Stimulated activated CD8-positive, alpha-beta memory T cell treated with anti-CD3 and anti-CD28 coated beads, Interleukin-4, amount 100 ng/mL, for 1 hour (primary cell): ENCODE measurements at places on chromosomes 16 and 17.
A peak's percentile ranks its signal among the peaks of the same experiment; 100 is the strongest.

DNA sequence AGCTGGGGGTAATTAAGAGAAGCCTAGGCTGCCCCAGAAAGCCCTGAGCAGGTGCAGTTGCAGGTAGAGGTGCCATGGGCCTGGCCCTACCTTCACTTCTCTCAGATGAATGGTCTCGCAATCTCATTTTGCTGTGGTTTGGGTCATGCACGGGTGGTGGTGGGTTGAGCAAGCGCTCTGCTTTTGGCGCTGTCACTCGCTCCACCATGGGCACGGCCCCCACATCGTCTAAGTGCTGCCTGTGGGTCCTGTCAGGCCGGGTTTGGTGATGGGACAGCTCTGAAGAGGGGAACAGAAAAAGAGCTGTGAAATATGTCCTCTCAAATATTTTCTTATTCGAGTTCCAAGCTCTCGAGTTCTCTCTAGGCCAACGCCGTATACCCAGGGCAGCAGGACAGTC is 39.9 kb downstream of the STH start:
- no peak for DNase-seq

GRCh38 chr17:49447628-49448302 is 33.1 kb upstream of the PHB1 start:
- DNase-seq, result no peak

DNA sequence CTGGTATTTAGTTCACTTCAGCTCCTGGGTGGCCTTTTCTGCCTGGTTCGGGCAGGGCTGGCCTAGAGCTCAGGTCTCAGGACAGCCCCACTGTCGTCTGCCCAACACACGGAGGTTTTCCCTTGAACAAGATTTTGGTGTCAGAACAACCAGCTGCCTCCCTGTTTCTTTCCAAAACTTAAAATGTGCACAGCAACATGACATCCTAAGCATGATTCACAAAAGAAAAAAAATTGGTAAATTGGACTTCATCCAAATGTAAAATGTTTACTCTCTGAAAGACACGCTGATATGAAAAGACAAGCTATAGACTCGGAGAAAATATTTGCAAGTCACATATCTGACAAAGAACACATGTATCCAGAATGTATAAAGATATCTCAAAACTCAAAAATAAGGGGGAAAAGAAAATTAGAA is 197.8 kb upstream of the CHMP6 start:
- no peak for DNase-seq

DNA sequence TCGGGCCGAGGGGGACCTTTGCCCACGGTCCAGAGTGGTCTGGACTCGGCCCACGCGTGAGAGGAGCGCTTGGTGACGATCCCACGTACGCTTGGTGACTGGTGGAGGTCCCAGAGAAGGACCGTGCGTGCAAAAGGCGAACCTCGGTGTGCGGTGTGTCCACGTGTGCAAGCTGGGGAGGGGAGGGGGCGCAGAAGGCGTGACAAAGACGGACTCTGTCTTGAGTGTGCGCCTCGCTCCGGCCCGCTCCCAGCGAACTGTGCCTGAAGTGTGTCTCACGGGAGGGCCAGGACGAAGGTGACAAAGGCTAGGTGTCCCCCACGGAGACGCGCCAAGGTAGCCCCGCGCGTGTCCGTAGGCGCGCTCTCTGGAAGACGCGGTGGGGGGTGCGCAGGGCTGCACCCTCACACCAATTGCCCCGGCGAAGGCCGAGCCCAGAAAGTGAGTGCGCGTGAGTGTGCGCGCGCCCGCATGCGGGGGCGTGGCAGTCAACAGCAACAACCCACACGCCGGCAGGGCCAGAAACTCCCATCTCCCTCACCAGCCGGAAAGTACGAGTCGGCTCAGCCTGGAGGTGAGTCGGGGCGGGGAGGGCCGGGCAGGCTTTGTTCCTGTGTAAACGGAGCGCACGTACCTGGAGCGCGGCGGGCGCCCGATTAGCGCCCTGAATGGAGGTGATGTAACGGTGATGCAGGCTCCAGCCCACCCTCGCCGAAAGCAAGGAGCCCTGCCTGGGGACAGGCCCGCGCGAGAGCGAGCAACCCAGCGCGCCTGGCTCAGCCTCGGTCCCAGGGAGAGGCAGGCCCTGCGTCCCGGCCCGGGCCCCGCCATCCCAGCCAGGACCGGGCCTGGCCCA is at the start of gene GPRC5C:
GPRC5C (plus strand) TSS at position 521 of the 856 bp plus-strand sequence. CDS start 7,689 bp downstream, outside the sequence.
- DNase-seq, result no peak

GRCh38 chr16:75195811-75196790 is 10.9 kb downstream of the CTRB2 start:
- DNase-seq, result no peak

GRCh38 chr16:995087-995486 is 13.5 kb downstream of the SOX8 start:
- no peak for DNase-seq

- no peak for DNase-seq
These were observed 39.3 kb downstream of the MSI2 start for GRCh38 chr17:57295526-57296023.

- peak; percentile 65 for DNase-seq
These were observed 735 bp downstream of the ZNF652 start for GRCh38 chr17:49361129-49361901.

GRCh38 chr17:71974051-71974450 is 146.8 kb upstream of the SOX9 start:
- no peak for DNase-seq
